ENCODE measurements at places on chromosomes 7 and 10. TPM values are rescaled to one million over a fixed set of nuclear protein-coding genes. Genes with fewer than 3 reads are reported as not detected.

DNA sequence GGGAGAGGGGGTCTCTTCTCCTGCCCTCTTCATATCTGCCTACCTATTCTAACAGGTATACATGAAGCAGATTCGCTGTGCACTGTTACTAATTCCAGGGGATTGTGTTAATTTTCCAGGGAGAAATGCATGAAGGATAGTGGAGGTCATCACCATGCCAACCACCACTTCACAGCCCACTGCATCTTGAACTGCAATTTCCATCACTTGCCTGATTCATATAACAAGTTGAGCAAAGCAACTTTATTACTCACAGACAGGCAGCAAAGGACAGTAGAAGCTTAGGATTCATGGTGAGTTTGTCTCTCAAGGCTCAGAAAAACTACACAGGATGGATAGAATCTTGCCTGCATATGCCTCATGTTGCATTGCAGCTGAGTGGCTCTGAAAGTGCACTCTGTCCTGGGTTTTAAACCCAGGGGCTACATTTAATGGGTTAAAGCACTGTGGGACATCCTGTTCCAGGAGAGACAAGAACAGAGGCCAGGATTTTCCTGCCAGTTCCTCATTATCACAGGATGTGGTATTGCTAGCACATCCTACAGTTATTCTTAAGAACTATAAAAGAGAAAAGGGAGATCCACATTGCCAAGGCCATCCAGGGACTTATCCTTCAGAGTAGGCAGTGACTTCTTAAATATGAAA, 136.9 kb upstream of the PRSS1 start:
- H3K27ac ChIP-seq = no peak overlapping the region
- H3K36me3 ChIP-seq = no peaks in the 10 kb centered on the region
- peaks cover 44% of the 10 kb centered on the region for H3K27me3 ChIP-seq
- H3K4me1 ChIP-seq = no peaks in the 10 kb centered on the region
- DNase-seq = no peak
- H3K4me3 ChIP-seq = no peak overlapping the region

GRCh38 chr10:30231071-30231652, 117.9 kb downstream of the MTPAP start:
- DNase-seq = no peak
- H3K4me1 ChIP-seq = no peaks in the 10 kb centered on the region
- no peak overlapping the region for H3K4me3 ChIP-seq
- H3K27ac ChIP-seq = no peak overlapping the region

- no peak overlapping the region for H3K4me3 ChIP-seq
- H3K27ac ChIP-seq = no peak overlapping the region
- H3K27me3 ChIP-seq = peaks cover 3% of the 10 kb centered on the region
- H3K36me3 ChIP-seq = no peaks in the 10 kb centered on the region
- no peak for DNase-seq
Observed at GRCh38 chr10:75505840-75506506, 74.5 kb downstream of the LRMDA start.

- H3K4me3 ChIP-seq = no peak overlapping the region
- H3K27me3 ChIP-seq = peaks cover 19% of the 10 kb centered on the region
- H3K4me1 ChIP-seq = peaks cover 3% of the 10 kb centered on the region
- DNase-seq = no peak
- no peak overlapping the region for H3K27ac ChIP-seq
Observed at GRCh38 chr7:98771519-98771918, 98.3 kb downstream of the TMEM130 start.

ASCC1 gene
- 42.6 TPM for total RNA-seq
